Head of caudate nucleus (tissue), 42 donors: ENCODE measurements at places on chromosomes 3 and 15.
A peak's percentile ranks its signal among the peaks of the same experiment; 100 is the strongest.

GRCh38 chr15:78105476-78106241 lies 13.3 kb downstream of the SH2D7 start:
- no peak for DNase-seq

DNA sequence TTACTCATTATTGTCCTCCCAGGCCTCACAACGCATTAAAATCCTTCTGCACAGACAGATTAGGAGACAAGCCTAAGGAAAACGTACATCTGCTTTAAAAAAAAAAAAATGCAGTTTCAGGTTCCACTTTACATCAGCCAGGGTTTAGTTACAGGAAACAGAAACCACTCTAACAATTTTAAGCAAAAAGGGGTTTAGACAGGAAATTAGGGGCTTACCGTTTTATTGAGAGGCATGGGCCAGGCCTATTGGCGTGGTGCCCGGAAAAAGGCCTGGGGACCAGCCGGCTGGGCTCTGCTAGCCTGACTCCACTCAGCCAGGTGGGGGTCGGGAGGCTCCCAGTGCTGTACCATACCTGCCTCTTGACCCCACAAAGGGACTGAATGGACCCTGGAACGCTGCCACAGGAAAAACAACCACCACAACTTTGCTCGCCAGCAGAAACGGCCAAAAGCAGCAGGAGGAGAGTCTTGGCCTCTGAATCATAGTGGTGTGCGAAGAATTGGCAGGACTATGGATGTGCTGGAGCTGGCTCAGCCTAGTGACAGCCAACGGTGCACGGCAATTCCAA lies 124.3 kb downstream of the CHSY1 start:
- peak; percentile 39 for DNase-seq

GRCh38 chr3:150149651-150150051 lies 179.0 kb upstream of the PFN2 start:
- DNase-seq, result no peak

GRCh38 chr3:87792534-87793336 lies 266.1 kb downstream of the CGGBP1 start:
- DNase-seq, result no peak

DNA sequence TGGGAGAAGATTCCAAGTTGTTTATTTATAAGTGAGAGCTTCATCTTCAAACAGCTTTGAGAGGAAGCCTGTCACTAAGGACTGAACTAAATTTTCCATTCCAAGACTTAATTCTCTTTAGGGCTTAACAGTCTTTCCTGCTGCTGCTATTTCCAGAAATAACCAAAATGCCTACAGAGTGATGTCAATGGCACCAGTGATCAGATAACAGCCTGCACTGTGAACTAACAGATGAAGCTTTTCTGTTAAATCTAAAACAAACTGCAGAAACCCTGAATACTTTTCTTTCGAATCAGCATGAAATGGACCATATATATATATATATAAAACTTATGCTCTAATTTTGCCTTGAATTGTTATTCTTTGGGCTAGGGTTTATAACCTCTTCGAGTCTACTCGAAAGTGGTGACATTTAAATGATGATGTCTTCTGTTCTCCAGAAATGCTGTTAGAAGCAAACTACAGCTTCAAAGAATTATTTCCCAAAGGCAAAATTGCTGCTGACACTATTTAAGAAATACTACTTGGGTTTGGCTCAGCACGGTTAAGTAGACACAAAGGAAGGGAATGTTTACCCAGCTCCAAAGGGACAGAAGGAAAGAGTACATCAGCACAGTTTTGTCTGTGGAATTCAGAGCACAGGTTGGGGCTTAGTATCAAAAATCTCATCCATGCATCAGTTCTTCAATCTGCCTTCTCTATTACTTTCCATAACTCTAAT lies 238.5 kb upstream of the LRRN1 start:
- DNase-seq, result no peak

- no peak for DNase-seq
Observed at GRCh38 chr15:63198371-63199250, 9.2 kb downstream of the RAB8B start.

DNA sequence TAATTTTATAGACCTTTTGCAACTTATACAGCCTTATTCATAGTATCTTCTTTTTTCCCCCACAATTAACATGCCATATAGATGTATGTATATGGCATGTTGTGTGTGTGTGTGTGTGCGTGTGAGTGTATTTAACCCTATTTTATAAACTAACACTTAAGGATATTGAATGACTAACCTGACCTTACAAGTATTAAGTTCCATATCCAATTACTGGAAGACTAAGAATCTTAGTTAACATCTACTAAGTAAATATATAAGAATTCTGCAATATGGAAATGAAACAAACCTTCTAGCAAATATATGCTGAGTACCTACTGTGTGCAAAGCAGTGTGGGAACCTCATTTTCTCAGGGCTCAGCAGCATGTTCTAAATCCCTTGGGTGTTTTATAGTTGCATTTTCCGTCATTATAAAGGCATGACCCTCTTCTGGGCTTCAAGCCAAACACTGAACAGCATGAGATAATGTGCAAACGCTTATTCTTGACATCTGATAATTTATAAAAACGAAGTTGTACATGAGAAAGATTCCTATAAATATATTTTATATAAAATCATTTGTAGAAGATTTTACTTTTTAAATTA lies 105.5 kb downstream of the NLGN1 start:
- DNase-seq, result no peak
